Nephron progenitor cell (in vitro differentiated cells): ENCODE measurements at places on chromosomes 1 and 21.
A peak's percentile ranks its signal among the peaks of the same experiment; 100 is the strongest.

- peak; percentile 87 for DNase-seq
Observed at GRCh38 chr1:201941420-201942128, 4.8 kb downstream of the LMOD1 start.

GRCh38 chr21:41170442-41170841 is 2.5 kb downstream of the BACE2 start:
- peak; percentile 53 for DNase-seq

- DNase-seq, result no peak
Observed at GRCh38 chr1:212847549-212847948, at the start of gene SPATA45. Gene SPATA45 (minus strand): TSS chr1:212847649. CDS start chr1:212836149, 11,500 bp downstream.

DNA sequence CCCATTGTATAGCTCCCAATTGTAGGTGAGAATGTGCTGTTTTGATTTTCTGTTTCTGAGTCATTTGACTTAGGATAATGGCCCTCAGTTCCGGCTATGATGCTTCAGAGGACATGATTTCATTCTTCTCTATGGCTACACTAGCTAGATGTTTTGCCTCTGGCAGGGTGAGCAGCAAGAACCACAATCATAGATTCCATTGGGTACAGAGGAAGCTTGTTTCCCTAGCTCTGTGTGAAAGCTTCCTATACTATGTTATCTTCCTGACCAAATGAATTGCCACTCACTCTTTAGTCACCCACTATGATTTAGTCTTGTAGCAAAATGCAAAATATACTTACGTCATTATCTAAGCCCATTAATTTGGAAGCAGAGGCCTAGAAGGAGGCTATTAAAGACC is 616.3 kb downstream of the PLA2G4A start:
- DNase-seq, result no peak

- no peak for DNase-seq
Observed at GRCh38 chr1:189424746-189425331, 1052.8 kb downstream of the BRINP3 start.

- no peak for DNase-seq
Observed at GRCh38 chr21:29343519-29343918, 44.8 kb downstream of the BACH1 start.

GRCh38 chr1:67673468-67674201 is 11.4 kb upstream of the GADD45A start:
- no peak for DNase-seq

- DNase-seq, result no peak
Observed at GRCh38 chr1:84254703-84255238, 46.7 kb upstream of the SAMD13 start.

- no peak for DNase-seq
Observed at GRCh38 chr1:20555025-20555757, 2.8 kb downstream of the FAM43B start.

DNA sequence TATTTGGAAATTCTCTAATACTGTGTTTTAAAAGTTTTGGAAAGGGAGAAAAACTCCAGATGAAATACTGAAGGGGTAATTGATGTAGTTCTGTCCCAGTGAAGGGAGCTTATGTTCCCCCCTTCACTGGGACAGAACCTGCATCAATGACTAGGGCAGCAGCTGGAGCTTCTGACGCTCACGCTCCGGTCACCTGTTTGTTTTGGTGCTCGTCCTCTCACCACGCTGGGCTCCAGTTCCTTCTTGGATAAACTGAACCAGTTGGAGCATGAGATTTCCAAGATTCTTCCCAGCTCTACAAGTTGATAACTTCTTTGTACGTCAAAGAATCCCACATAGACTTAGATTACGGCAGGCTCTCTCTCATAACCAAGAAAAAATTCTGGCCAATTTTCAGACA is 51.4 kb upstream of the HNRNPU start:
- DNase-seq, result no peak

DNA sequence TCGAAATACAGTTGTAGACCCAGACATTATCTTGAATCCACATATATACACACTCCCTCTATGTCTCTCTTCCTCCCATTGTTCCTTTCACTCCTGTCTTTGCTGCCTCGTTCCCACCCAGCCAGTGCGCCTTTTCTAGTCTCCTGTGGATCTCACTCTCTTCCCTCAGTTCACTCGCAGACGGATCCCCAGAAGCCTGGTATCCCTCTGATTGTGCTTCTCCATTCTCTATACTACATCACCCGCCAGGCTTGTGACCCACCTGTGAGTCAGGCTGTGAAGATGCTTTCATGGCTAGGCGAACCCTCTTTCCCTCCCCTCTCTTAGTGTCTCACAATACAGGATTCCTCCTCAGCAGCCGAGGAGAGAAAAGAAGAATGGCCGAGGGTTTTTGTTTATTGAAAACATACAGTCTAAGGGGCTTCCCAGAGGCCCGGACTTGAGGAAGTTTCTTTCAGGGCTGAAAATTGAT is 1.5 kb downstream of the HCN3 start:
- no peak for DNase-seq

GRCh38 chr1:46302641-46303037 is 777 bp downstream of the LRRC41 start:
- peak; percentile 54 for DNase-seq

- DNase-seq, result no peak
Observed at GRCh38 chr1:167430849-167431242, 87.5 kb downstream of the CD247 start.

- DNase-seq, result no peak
Observed at GRCh38 chr1:112356765-112357164, 39.2 kb upstream of the CTTNBP2NL start.

GRCh38 chr1:193629875-193630274 is 443.5 kb upstream of the B3GALT2 start:
- DNase-seq, result no peak

DNA sequence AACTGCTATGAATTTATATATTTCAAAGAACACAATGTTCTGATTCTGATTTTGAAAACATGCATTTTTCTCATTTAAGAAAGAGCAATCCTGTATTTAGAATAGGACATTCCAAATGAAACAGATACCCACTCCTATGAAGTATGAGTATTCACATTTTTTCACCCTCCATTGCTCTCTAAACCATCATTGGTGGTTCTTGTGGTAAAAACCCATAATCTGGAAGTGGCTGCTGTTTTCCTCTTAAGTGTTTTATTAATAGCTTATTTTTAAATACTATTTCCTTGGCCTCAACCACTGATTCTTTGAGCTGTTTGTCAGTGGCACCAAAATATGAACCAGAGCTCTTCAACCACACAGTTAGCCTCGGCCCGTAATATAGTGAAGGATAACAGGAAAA is 60.0 kb upstream of the ADAM30 start:
- no peak for DNase-seq

GRCh38 chr1:194829492-194829891 is 1643.1 kb upstream of the B3GALT2 start:
- no peak for DNase-seq

- DNase-seq, result no peak
Observed at GRCh38 chr1:89900791-89901708, 80.2 kb downstream of the LRRC8D start.

DNA sequence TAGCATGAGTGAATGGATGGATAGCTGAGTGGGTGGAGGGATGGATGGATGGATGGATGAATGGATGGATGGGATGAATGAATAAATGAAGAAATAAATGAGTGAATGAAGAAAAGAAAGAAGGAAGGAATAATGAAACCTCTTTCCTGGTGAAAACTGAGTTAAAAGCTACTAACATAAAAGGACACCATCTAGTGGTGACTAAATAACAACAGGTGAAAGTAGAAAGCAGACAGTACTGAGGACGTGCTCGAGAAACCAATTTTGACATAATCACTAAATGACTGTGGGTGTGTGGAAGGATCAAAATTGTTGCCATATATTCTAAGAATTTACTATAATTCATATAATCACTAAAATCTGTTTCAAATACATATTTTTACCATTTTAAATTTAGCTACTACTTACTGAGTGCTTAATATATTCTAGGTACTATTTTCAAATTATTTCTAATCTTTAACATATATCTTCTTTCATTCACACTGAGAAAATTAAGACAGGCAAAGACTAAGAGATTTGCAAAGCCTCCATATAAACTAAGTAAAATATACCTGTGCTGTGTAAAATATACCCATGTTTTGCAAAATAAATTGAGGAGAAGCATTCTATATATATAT is 522.9 kb downstream of the LRRIQ3 start:
- peak; percentile 3 for DNase-seq

DNA sequence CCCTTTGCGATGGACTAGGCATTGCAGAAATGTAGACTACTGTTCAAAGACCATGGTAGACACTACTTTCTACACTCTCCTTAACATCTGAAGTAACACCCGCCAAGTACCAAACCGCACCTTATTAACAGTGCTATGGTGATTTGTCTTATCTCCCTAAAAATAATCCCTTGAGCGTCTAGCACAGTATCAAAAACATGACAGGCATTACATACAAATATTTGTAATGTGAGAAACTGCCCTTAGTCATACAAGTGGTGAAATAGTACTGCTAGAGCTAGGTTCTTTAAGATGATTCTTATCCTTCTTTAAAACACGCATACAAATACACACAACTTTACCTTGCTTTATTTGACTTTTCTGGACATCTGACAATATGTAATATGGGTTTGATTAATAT is 27.2 kb downstream of the PUM1 start:
- DNase-seq, result no peak
